ENCODE measurements at places on chromosomes 1 and 21. TPM values are rescaled to one million over a fixed set of nuclear protein-coding genes. Genes with fewer than 3 reads are reported as not detected.

- no peak overlapping the region for H3K27ac ChIP-seq
- H3K27me3 ChIP-seq = no peaks in the 10 kb centered on the region
- peaks cover 3% of the 10 kb centered on the region for H3K36me3 ChIP-seq
- H3K4me3 ChIP-seq = no peak overlapping the region
Measured at GRCh38 chr1:6301526-6301925, 40.6 kb upstream of the GPR153 start.

- H3K4me1 ChIP-seq = peaks cover 9% of the 10 kb centered on the region
- H3K27me3 ChIP-seq = no peaks in the 10 kb centered on the region
- H3K36me3 ChIP-seq = no peaks in the 10 kb centered on the region
- no peak overlapping the region for H3K27ac ChIP-seq
Measured at GRCh38 chr1:68819190-68819829, 322.4 kb upstream of the DEPDC1 start.

DNA sequence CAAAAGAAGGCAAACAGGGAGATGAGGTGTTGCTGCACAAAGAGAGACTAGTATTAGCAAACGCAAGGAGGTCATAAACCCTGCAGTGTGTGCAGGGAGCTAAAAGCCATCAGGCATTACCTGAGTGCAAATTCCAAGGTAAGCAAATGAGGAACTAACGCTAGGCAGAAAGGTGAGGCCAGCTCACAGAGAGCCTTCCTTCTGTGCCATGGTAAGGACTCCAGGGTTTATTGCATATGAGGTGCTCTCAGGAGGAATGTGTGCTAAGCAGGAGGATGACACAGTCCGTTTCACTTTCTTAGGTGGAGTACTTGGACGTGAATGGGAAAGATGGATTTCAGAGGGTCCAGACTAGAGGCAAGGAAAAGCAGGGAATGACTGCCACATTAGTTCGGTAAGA lies 44.6 kb upstream of the MYBPHL start:
- no peaks in the 10 kb centered on the region for H3K4me1 ChIP-seq
- H3K27me3 ChIP-seq = no peaks in the 10 kb centered on the region
- H3K36me3 ChIP-seq = peaks cover 16% of the 10 kb centered on the region
- H3K4me3 ChIP-seq = no peak overlapping the region
- DNase-seq = no peak

- DNase-seq = no peak
- H3K4me3 ChIP-seq = no peak overlapping the region
- peaks cover 35% of the 10 kb centered on the region for H3K27me3 ChIP-seq
- no peaks in the 10 kb centered on the region for H3K4me1 ChIP-seq
- H3K27ac ChIP-seq = no peak overlapping the region
- no peaks in the 10 kb centered on the region for H3K36me3 ChIP-seq
Measured at GRCh38 chr1:42866549-42866948, 20.1 kb downstream of the ZNF691 start.

- H3K27me3 ChIP-seq = no peaks in the 10 kb centered on the region
- peak overlapping the region; percentile 82 for H3K27ac ChIP-seq
- H3K4me3 ChIP-seq = no peak overlapping the region
- peaks cover 27% of the 10 kb centered on the region for H3K36me3 ChIP-seq
- DNase-seq = no peak
Measured at GRCh38 chr1:164760569-164760968, 201.6 kb downstream of the PBX1 start.

- peaks cover 10% of the 10 kb centered on the region for H3K4me1 ChIP-seq
- H3K4me3 ChIP-seq = no peak overlapping the region
- H3K27me3 ChIP-seq = peaks cover 7% of the 10 kb centered on the region
- no peak for DNase-seq
- no peak overlapping the region for H3K27ac ChIP-seq
Measured at GRCh38 chr1:21633141-21633755, 35.9 kb downstream of the RAP1GAP start.

- no peaks in the 10 kb centered on the region for H3K27me3 ChIP-seq
- peaks cover 3% of the 10 kb centered on the region for H3K4me1 ChIP-seq
- H3K36me3 ChIP-seq = peaks cover 5% of the 10 kb centered on the region
- no peak overlapping the region for H3K27ac ChIP-seq
Measured at GRCh38 chr1:5907386-5907785, 84.8 kb downstream of the NPHP4 start.

DNA sequence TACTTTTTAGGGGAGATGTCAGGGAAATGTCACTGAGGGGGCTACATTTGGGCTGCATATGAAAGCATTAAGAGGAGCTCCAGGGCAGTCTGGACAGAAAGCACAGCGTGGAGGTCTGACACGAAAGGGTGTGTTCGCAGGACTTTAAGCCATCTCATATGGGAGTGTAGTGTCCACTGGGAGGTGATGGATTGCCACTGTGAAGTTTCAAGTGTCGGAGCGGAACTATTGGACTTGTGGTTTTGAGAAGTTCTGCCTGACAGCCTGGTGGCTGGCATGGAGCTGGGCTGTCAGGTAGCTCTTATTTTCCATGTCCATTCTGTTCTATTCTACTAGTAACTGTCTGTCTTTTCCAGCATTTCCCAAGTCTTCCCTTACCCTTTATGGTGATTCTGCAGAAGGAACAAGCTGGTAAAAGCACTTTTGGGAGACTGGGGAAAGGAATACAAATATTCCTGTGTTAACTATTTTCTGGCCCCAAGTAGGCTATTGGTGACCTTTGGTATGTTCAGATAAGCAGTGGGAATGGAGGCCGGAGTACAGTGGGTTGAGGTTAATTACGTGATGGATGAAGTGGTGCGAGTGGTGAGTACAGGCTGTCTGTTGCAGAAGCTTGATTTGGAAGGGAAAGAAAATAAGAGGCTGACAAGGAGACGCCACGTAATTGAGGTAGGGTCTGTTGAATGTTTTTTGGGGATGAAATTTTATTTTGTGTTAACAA lies 19.3 kb downstream of the B3GALT5 start:
- no peak overlapping the region for H3K4me3 ChIP-seq
- peaks cover 3% of the 10 kb centered on the region for H3K4me1 ChIP-seq
- H3K27ac ChIP-seq = no peak overlapping the region
- H3K27me3 ChIP-seq = no peaks in the 10 kb centered on the region
- no peak for DNase-seq

DNA sequence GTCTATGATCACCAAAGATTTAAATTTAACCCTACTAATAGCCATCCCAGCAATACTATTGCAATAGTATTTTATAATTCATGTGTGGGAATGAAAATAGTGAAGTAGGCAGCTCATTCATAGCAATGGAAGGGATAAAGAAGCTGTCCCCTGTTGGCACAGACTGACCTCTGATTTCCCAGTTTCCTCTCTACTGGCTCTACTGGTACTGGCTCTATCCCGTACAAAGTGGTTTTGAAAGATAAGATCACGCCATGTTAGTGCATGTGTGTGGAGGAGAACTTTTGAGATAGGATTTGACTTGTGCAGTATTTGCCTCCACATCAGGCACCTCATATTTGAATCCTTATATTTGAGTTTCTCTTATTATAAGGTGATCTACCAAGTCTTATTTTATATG lies 227.3 kb upstream of the ADGRL2 start:
- H3K4me3 ChIP-seq = no peak overlapping the region
- no peaks in the 10 kb centered on the region for H3K27me3 ChIP-seq

- no peaks in the 10 kb centered on the region for H3K27me3 ChIP-seq
- no peak overlapping the region for H3K27ac ChIP-seq
- no peak overlapping the region for H3K4me3 ChIP-seq
- H3K36me3 ChIP-seq = peaks cover 52% of the 10 kb centered on the region
- DNase-seq = no peak
Measured at GRCh38 chr21:38813547-38813946, 7.8 kb downstream of the ETS2 start.

DNA sequence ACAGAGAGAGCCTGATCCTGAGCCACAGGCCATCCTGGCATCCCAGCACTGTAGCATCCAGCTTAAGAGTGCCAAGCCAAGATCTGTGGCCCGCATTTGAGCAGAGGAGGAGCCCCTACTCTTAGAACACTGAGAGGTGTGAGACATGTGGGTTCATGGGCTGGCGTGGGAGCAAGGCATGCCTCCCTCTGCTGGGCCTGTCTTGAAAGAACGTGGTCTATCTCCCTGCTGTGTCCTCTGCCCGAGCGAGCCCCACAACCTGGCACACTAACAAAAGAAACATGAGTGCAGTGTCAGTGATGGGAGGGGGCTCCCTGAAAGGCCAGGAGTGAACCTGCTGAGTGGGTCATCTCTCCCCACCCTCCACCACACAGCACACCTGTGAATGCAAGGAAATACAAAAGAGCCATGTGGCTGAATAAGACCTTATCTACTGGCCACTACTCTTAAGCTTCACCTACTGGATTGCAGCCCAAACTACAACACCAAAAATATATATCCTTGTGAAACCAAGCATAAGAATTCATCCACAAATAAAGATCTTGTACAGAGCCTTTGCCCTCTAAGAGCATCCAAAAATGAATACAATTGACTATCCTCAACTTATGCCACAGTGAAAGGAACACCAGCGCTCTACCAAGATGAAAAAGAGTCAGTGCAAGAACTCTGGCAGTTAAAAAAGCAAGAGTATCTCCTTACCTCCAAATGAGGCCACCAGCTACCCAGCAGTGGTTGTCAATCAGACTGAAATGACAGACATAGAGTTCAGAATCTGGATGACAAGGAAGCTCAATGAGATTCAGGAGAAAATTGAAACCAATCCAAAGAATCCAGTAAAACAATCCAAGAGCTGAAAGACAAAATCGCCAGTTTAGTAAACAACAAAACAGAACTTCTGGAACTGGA lies 259.4 kb upstream of the DAB1 start:
- no peak overlapping the region for H3K4me3 ChIP-seq
- H3K27me3 ChIP-seq = peaks cover 24% of the 10 kb centered on the region
- H3K36me3 ChIP-seq = peaks cover 3% of the 10 kb centered on the region
- no peaks in the 10 kb centered on the region for H3K4me1 ChIP-seq
- H3K27ac ChIP-seq = no peak overlapping the region

GRCh38 chr1:118084400-118084799 lies 100.6 kb downstream of the SPAG17 start:
- no peak overlapping the region for H3K27ac ChIP-seq
- H3K36me3 ChIP-seq = no peaks in the 10 kb centered on the region
- no peak overlapping the region for H3K4me3 ChIP-seq
- no peak for DNase-seq
- peaks cover 11% of the 10 kb centered on the region for H3K4me1 ChIP-seq

DNA sequence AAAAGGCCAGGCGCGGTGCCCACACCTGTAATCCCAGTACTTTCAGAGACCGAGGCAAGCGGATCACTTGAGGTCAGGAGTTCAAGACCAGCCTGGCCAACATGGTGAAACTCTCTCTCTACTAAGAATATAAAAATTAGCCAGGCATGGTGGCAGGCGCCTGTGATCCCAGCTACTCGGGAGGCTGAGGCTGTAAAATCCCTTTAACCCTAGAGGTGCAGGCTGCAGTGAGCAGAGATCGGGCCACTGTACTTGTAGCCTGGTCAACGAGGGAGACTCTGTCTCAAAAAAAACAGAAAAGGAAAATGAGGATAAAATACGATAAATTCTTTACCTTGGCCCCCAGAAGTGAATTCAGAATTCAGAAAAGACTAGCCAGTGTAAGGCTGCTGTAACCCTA lies 1.6 kb downstream of the TMEM50B start:
- peak overlapping the region; percentile 96 for H3K27ac ChIP-seq
- H3K4me1 ChIP-seq = peaks cover 11% of the 10 kb centered on the region
- peaks cover 5% of the 10 kb centered on the region for H3K36me3 ChIP-seq
- DNase-seq = no peak
- peak overlapping the region; percentile 81 for H3K4me3 ChIP-seq
- no peaks in the 10 kb centered on the region for H3K27me3 ChIP-seq

GRCh38 chr1:165988817-165989216 lies 161.4 kb downstream of the UCK2 start:
- H3K36me3 ChIP-seq = no peaks in the 10 kb centered on the region
- no peaks in the 10 kb centered on the region for H3K4me1 ChIP-seq
- H3K27me3 ChIP-seq = peaks cover 3% of the 10 kb centered on the region
- no peak overlapping the region for H3K27ac ChIP-seq

- H3K36me3 ChIP-seq = no peaks in the 10 kb centered on the region
- peak overlapping the region; percentile 48 for H3K4me3 ChIP-seq
- no peak overlapping the region for H3K27ac ChIP-seq
- no peaks in the 10 kb centered on the region for H3K4me1 ChIP-seq
- peaks cover 47% of the 10 kb centered on the region for H3K27me3 ChIP-seq
Measured at GRCh38 chr1:20716232-20716631, 1.6 kb downstream of the KIF17 start.

DNA sequence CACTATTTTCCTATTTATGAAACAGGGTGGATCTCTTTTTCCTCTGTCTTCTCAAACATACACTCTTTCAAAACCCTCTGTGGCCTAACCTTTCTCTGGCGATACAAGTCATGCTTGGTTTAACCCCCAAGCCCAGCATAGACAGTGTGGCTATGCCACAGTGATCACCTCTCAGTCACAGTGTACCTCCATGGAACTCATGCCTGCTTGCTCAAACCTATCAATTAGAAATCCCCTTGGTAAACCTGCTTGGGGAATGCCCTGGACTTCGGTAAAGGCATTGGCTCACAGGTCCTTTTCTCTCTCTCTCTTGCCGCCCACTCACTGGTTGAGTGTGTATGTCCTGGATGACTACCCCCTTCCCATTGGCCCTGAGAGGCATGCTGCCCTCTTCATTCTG lies 147.5 kb downstream of the CYYR1 start:
- no peak for DNase-seq
- no peaks in the 10 kb centered on the region for H3K4me1 ChIP-seq
- no peak overlapping the region for H3K4me3 ChIP-seq
- H3K27ac ChIP-seq = no peak overlapping the region
- no peaks in the 10 kb centered on the region for H3K27me3 ChIP-seq

DNA sequence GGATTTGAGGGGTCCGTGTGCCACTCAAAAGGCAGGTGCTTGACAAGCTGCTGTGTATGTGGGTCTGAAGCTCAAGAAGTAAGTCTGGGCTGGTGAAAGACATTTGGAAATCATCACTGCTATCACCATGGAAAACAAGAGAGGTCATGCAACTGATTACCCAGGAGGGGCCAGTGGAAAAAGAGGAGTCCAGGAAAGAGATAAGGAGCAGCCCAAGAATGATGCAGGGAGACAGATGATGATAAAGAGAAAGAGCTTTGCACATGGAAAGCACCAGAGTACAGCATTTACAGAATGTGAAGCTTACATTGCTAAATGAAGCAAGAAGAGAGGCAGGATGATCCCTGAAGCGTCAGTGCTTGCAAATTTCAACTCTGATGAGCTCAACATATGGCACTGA lies 203.2 kb downstream of the SETD4 start:
- H3K36me3 ChIP-seq = no peaks in the 10 kb centered on the region
- DNase-seq = no peak
- no peak overlapping the region for H3K27ac ChIP-seq

DNA sequence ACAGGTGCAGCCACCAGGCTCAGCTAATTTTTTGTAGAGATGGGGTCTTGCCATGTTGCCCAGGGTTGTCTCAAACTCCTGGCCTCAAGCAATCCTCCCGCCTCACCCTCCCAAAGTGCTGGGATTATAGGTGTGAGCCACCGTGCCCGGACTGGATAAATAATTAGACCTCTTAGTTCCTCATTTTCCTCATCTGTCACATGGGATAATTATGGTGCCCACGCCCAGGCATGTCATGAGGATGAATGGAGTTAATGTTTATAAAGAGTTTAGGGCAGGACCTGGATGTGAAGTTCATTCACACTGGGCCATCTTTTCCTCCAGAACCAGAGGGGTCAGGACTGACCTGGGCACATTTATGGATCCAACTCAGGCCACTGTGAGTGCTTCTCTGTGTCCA lies 23.7 kb downstream of the PADI3 start:
- no peak overlapping the region for H3K4me3 ChIP-seq
- no peak for DNase-seq
- peaks cover 6% of the 10 kb centered on the region for H3K27me3 ChIP-seq
- H3K4me1 ChIP-seq = no peaks in the 10 kb centered on the region

The OR10K1 gene
- not detected for total RNA-seq

The PFKFB2 gene
- total RNA-seq = 12.7 TPM

The HPDL gene
- total RNA-seq = 2.4 TPM

The MRPL55 gene
- total RNA-seq = 56.9 TPM

The FCAMR gene
- not detected for total RNA-seq

The ACOT11 gene
- total RNA-seq = 10.3 TPM

The LRRC53 gene
- not detected for total RNA-seq

The RSPO1 gene
- 0.51 TPM for total RNA-seq

The BRDT gene
- total RNA-seq = not detected
